ENCODE measurements at places on chromosomes 6 and 20.

DNA sequence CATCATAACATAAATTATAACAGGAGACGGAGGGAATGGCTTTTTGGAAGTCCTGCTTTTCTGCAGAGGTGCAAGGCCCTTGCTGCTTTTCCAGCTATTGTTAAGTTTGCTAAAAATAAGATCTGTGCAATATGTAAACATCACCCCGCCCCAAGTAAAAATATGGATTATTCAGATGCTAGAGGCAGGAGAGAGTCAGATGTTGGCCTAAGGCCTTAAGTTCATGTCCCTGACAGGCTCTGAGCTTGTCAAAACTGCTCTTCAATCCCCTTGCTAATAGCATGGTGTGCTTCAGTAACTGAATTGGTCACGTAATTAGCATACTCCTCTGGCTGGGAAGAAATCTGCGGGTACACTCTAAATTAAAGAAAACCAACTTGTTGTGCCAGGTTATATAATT is 147.5 kb downstream of the BMP2 start:
- DNase-seq: no peak

DNA sequence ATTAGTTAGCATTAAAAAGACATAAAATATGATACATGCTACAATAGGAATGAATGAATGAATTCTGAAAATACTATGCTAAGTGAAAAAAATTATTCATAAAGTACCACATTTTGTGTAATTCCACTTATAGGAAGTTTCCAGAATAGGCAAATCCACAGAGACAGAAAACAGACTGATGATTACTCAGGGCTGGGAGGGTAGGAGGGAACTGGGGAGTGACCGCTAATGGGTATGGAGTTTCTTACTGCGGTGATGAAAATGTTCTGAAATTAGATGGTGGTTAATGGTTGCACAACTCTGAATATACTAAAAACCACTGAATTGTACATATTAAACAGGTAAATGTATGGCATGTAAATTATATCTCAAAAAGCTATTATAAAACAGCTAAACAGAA is 22.6 kb downstream of the FERMT1 start:
- DNase-seq: no peak

DNA sequence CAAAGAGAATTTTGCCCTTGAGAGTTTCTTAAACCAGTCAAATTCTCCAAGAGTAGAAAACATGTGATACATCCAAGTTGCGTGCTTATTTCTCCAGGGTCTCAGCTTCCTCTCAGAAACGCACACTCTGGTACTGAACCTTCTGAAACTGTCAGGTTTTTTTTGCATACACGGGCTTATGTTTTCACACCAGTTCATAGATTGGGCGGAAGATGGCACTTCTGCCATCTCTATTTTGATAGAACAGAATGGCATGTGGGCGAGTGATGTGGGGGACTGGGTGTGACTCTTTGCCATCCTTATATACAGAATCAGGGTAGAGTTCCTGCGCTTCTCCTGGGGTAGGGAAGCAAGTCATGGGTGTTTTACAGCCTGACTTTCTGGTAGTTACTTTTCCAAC is 56.4 kb downstream of the ADTRP start:
- no peak for DNase-seq

DNA sequence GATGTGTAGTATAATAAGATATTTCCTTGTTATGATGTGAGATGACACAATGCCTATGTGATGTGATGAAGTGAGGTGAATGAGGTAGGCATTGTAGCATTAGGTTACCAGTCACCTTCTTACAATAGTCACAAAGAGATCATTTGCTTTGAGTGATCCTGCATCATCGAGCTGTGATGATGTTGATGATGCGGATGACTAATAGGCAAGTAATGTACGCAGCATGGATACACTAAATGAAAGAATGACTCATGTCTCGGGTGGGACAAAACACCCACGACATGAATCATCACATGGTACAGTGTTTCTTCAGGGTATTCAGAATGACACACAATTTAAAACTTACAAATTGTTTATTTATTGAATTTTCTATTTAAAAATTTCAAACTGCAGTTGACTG is 806.3 kb upstream of the GJE1 start:
- DNase-seq: no peak

- no peak for DNase-seq
Measured at GRCh38 chr6:134621858-134622257, 303.9 kb upstream of the SGK1 start.

DNA sequence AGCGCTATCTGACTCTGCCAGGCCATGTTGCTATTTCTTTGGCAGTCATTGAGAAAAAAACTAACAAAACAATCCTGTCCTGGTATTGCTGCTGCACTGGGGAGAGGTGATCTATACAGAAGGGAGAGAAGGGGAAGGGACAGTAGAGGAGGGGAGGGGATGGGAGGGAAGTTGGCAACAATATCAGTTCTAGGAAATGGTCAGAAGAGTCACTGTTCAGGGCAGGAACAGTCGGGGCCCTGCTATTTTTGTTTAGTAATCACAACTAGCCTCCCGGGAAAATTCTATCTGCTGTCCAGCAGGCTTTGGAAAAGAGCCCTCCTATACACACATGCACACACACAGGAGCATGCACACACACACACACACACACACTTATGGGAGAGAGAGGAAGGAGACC is 142.3 kb upstream of the CARMIL1 start:
- DNase-seq: peak; percentile 24

DNA sequence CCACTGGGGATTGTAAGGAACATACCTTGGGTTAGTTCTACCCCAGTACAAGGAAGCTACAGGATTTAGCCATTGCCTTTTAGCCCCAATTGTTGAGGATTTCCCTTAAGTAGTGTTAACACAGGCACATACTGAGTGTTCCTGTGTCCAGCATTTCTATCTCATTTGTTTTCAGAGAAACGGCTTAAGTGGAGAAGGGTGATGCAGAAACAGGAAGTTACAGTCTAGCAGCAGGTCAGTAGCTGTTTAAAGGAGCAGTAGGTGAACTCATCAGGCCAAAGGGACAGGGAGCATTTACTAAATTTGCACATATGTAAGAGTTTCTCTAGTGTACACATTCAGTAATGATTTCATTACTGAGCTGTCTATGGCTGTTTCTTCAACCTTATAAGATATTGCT is 644.2 kb upstream of the GJE1 start:
- peak; percentile 52 for DNase-seq

- no peak for DNase-seq
Measured at GRCh38 chr20:57598060-57598459, 22.2 kb downstream of the ZBP1 start.

GRCh38 chr6:138493413-138493812 is 5.9 kb downstream of the NHSL1 start:
- DNase-seq: no peak

DNA sequence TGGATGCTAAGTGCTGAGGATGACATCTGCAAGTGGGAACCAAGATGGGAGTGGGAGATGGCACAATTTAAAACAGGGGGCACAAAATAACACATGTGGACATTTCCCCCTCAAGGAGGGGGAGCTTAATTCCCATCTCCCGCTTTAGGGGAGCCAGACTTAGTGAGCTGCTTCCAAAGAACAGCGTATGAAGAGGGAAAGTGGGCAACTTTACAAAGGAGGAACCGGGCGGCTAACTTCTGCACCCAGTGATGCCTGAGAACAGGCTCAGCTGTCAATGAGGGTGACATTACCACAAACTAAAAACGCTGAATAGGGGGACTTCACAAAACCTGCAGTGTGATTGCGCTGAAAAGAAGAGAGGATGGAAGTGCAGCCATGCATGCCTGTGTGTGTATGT is 95.5 kb upstream of the NXT1 start:
- DNase-seq: no peak

GRCh38 chr6:37535759-37536490 is 36.2 kb upstream of the CCDC167 start:
- DNase-seq: peak; percentile 35

DNA sequence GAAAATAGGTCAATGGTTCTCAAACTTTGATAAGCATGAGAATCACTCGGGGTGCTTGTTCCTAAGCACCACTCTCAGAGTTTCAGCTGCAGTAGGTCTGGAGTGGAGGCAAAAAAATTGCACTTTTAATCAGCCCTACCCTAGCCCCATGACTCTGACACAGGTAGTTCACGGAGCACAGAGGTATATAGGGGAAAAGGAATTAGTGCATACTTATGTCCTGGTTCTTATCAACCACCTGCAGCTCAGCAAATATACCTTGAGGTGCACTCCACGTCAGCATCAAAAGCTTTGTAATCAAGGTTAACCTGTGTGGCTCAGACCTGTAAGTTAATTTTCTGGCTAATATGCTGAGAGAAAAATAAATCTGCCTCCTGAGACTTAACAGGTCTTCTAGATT is 138.8 kb upstream of the HMGN3 start:
- DNase-seq: no peak

GRCh38 chr6:153058291-153058690 is 55.8 kb upstream of the MTRF1L start:
- DNase-seq: peak; percentile 1

DNA sequence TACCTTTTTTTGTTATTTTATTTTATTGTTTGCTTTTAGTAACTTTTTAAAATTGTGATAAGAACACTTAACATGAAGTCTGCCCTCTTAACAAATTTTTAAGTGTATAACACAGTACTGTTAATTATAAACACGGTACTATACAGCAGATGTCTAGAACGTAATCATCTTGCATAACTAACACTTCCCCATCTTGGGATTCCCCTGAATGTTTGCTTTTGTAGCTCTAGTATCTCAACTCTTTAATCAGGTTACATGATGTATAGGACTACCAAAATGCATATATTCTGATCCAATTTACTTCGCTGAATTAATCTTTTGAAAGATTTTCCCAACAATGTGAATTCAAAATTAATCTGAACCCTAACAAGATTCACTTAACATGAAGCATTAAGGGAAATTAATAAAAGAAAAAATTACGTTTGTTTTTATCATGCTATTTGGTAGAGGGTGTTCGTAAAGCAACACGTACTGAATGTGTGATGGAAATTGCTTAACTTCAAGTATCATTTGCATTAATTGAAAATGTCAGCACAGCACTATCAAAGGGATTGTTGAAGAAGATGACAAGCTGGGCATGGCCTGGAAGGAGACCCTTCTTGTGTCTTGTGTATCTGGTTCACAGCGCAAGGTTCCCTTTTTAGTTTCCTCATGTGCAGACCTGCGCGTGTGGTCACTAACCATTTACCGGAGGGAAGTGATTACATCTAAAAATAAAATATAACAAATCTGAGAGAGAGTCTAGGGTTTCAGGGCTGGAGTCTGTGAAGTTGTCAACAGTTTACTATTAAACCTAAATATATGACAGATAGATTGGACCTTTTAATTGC is 15.2 kb downstream of the COL19A1 start:
- peak; percentile 82 for DNase-seq

DNA sequence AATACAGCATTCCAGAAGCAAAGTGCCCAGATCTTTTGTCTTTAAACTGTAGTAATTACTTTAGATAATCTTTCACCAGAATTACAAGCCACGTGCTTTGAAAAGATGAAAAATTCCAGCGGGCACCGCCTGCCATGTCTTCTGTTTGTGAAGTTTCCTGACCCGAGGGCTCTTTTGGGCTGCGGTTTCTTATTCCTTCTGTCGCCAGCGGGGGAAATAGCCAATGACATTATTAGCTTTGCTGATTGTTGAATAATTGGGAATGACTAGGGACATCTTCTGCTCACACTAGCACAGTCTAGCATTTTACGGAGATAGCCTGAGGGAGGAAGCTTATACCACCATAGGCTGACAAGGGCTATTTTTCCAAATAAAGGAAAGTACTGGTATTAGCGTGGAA is 124.7 kb downstream of the SAMD5 start:
- no peak for DNase-seq

DNA sequence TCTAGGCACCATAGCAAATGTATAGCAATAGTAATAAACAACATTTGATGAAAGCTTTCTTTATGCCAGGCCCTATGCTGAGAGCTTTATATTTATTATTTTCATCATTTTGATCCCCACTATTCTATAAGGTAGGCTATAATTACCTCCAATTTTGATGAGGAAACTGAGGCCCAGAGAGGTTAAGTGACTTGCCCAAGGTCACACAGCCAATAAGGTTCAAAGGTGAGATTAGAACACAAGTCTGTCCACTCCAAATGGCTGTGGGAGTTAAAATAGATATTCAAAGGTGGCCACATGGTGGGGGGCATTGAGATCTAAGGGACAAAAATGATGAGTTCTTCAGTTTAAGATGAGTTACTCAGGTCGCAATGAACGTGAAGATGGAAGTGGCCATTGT is 269.9 kb downstream of the BMP7 start:
- no peak for DNase-seq

GRCh38 chr20:17503301-17504065 is 27.7 kb downstream of the BFSP1 start:
- DNase-seq: no peak

DNA sequence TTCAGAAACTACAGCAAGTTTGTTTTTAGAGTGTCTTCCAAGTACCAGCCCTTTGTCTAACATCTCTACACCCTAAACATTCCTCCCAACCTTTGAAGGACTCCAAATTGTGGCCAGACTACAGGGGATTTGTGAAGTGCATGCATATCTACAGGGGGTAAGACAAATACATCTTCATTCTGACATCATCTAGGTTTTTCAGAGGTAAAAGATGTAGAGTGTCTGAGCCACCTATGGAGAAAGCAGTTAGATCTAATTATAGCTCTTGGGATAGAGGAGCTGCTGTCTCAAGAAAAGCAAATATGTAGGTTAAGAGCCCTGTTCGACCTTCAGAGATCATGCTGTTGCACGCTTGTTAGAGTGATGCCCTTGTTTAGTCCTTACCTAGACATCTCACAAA is 617.7 kb upstream of the AGPAT4 start:
- no peak for DNase-seq

DNA sequence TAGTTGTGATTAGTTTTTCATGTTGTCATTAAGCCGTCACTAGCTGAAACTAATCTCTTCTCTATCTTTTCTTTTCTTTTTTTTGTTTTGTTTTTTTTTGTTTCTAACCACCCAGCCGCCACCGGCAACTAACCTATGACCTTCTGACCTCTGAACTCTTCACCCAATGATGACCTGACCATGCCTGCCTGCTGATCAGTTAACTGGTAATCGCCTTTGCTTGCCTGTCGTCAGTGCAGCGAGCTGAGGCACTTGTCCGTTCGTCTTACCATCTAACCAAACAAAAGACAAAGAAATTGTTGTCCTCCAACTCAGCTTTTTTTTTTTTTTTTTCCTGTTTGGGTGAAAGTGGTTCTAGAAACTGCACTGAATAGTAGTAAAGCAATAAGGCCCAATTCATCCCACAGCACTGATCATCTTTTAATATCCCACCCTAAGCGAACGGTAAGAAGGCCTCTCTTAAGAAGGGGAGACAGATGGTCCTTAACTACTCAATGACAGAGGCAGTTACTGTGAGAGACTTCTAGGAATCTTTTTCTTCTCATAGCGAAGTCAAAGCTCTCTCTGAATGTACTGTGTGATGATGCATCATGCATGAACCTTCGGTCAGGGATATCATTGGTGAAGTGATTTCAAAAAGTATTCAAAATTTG is 156.2 kb downstream of the QKI start:
- no peak for DNase-seq

GRCh38 chr20:37090407-37090806 is 5.4 kb downstream of the RBL1 start:
- DNase-seq: no peak
